GM23338 (cell line): ENCODE measurements at places on chromosomes 7 and 10.

- DNase-seq, result peak; percentile 49
Observed at GRCh38 chr10:14507176-14507575, 176.5 kb upstream of the FRMD4A start.

GRCh38 chr10:91796331-91797047 is 1.7 kb upstream of the TNKS2 start:
- peak; percentile 72 for DNase-seq

GRCh38 chr10:24851629-24852028 is 100.8 kb downstream of the PRTFDC1 start:
- peak; percentile 35 for DNase-seq

- peak; percentile 80 for DNase-seq
Observed at GRCh38 chr10:49164559-49165188, 23.5 kb downstream of the TMEM273 start.

- peak; percentile 90 for DNase-seq
Observed at GRCh38 chr10:72319416-72320254, 35.1 kb downstream of the DNAJB12 start.

- no peak for DNase-seq
Observed at GRCh38 chr10:66777665-66778064, 148.2 kb upstream of the LRRTM3 start.

- DNase-seq, result peak; percentile 27
Observed at GRCh38 chr7:27314111-27314510, 71.5 kb downstream of the EVX1 start.

DNA sequence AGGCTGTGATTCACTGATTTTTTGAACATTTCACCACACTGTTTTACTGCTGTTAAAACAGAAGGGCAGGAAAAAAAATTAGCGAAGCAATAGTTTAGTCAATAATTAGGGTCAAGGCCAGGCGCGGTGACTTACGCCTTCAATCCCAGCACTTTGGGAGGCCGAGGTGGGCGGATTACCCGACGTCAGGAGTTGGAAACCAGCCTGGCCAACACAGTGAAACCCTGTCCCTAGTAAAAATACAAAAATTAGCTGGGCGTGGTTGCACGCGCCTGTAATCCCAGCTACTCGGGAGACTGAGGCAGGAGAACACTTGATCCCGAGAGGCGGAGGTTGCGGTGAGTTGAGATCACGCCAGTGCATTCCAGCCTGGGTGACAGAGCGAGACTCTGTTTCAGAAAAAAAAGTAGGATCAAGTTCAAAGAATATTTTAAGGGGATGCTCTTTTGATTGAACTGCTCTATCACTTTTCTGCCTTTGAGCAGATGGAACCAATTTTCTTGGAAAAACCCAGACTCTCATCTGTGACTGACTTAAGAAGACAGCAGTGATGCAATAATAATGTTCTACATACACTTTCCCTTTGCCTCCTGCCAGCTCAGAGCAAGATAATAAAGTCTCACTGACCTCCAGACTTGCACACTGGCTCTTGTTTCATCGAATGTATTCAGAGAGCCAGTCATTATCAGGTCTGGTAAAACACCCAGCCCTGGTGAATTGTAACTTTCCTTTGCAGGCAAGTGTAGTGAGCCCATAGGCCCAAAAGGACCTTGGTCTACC is 1.6 kb upstream of the PPA1 start:
- no peak for DNase-seq

- no peak for DNase-seq
Observed at GRCh38 chr7:3634396-3634795, 333.3 kb downstream of the SDK1 start.

- no peak for DNase-seq
Observed at GRCh38 chr7:71775648-71776047, 636.5 kb downstream of the CALN1 start.

DNA sequence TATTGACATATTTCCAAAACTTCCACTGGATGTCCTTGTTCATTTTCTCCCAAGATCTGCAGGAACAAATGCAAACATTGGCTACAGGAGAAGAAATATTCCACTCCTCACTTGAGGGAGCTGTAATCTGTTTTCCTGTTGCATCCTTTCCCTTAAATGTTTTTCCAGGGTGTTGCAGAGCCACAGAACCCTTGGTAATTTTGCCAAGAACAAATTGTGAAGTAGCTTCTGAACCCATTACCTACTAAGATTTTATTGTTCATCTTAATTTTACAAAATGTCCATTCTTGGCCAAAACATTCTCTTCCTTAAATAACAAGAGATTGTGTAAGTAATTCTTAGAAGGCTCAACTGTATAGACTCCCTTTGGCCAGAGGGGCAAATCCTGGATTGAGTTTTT is 177.0 kb downstream of the GNAT3 start:
- no peak for DNase-seq

GRCh38 chr7:17105701-17106100 is 192.8 kb upstream of the AHR start:
- DNase-seq, result no peak

- no peak for DNase-seq
Observed at GRCh38 chr10:110574420-110574819, 6.9 kb downstream of the SMC3 start.

DNA sequence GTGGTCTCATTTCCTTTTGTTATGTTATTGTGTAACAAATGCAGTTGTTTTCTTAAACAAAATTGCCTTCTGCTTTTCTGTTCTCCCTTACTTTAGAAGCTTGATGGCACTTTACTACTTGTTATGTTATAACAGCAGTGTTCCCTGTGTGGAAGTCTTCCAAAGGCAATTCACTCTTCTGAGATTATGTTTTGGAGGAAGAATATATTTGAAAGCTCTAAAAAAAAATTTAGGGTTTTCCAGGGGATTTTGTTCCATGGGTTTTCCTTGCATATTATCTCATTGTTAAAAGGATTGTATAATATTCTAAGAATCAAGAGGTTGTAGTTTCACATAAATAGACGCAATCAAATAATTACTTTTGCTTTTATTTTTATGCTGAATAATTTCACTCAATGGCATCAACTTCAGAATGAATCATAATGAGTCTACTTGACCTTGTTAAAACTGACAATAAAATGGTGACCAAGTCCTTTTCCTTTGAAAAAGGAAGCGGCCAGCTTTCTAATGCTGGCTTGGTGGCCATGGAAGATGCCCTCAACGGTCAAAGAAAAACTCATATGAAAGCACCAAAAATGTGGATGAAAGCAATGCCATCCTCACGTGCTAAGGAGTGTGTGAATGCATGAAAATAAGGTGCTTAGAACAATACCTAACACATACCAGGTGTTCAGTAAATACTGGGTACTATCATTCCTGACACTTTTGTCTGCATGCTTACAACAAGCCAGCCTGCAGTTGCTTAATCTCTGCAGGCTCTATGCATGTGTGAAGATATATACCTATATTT is 92.4 kb upstream of the KLF6 start:
- no peak for DNase-seq

GRCh38 chr10:1064964-1065247 is 8.7 kb downstream of the WDR37 start:
- DNase-seq, result no peak

DNA sequence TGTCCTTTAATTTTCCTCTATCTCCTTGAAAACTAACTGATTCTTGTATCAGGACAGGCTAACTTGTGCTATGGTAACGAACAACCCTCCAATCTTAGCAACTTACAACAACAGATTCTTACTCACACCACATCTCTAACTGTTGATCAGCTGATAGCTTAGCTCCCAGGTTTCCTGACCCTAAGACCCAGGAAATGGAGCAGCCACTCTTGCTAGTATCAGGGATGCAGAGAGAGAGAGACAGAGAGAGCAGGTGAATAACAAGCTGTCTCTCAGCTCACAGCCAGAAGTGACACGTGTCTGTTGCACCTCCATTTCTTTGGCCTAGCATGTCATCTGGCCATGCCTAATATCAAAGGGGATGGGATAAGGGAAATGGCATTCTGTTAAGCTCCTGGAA is 1289.0 kb upstream of the AUTS2 start:
- no peak for DNase-seq

GRCh38 chr10:93514521-93514920 is 18.1 kb downstream of the CEP55 start:
- no peak for DNase-seq
